ENCODE measurements at places on chromosomes 13 and 19.
A peak's percentile ranks its signal among the peaks of the same experiment; 100 is the strongest.

- no peak for DNase-seq
Measured at GRCh38 chr13:99075268-99076191, 97.7 kb upstream of the DOCK9 start.

GRCh38 chr13:94009701-94010100 lies 469.8 kb downstream of the DCT start:
- peak; percentile 35 for DNase-seq

GRCh38 chr13:72788831-72789230 lies 6.9 kb downstream of the PIBF1 start:
- no peak for DNase-seq

DNA sequence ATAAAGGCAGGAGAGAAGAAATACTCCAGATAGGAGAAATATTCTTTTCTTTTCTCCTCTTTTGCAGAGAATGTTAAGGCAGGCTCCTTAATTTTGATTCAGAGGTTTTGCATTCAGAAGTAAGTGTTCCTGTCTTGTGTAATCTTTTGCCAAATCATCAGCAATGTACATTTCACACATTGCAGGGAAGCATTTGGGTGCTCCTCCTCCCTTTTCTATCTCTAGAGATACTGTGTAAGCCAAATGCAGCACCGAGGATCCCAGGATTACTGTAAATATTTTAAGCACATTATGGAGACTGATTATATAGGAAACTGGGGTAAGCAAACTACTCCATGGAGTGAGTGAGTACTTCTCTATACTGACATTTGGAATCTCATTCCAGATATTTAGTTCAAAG lies 7.2 kb downstream of the ATP8A2 start:
- DNase-seq: no peak

- no peak for DNase-seq
Measured at GRCh38 chr19:15253061-15253460, 20.8 kb upstream of the EPHX3 start.

GRCh38 chr13:29936051-29936813 lies 85.8 kb upstream of the UBL3 start:
- no peak for DNase-seq

DNA sequence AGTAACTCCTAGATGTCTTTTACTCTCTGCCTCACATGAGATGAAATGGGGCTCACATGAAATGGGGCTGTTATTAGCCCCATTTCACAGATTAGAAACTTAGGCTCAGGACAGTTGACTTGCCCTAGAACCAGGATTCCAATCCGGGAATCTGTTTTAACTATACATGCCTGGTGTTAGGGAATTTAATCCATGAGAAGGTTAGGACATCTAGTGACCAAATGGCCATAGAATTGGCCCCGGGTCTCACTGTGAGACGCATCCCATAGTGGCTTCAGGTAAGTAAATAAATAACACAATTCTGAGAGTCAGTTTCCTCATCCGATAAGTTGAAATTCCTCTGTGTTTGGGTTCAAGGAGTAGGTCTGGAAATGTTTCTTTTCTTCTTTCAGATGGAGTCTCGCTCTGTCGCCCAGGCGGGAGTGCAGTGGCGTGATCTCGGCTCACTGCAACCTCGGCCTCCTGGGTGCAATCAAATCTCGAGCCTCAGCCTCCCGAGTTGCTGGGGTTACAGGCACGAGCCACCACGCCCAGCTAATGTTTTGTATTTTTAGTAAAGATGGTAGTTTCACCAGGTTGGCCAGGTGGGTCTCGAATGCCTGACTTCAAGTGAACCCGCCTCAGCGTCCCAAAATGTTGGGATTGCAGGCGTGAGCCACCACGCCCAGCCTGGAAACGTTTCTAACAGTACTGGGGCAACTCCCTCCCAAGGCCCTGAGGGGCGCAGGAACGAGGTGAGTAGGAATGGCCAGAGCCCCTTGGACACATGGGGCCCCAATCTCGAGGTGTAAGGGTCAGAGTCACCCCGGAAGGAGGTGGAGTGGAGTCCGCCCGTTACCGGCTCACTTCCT lies 1.2 kb upstream of the ZNF574 start:
- DNase-seq: no peak

- no peak for DNase-seq
Measured at GRCh38 chr19:30132343-30133075, 190.5 kb downstream of the URI1 start.

DNA sequence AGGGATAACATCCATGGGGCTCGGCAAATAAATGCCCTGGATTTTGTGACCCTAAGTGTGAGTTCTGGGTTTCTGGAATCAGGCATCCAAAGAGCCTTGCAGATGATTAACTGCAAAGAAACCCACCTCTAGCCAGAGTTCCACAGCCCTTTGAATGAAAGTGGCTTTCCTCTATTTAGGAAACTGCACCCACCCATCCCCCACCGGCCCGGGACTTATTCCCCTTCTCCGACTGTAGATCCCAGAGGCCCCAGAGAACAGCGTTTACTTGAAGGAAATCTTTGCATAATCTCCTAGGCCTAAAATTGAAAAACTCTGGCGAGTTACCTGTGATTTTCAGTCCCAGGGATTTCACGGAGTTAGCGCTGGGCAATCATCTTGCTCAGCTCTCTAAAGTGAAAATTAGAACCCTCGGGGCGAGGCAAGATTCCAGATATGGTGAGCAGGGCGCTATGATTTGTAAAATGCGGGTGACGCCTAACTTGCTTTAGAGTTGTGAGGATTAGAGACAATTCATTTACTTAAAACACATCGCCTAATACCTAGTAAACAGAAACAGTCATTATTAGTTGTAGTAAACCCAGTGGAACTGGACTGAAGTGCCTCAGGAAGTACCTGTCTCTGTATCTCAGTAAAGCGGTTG lies 9.4 kb downstream of the URAD start:
- DNase-seq: no peak

- DNase-seq: no peak
Measured at GRCh38 chr13:75812751-75813181, 176.6 kb downstream of the LMO7 start.

DNA sequence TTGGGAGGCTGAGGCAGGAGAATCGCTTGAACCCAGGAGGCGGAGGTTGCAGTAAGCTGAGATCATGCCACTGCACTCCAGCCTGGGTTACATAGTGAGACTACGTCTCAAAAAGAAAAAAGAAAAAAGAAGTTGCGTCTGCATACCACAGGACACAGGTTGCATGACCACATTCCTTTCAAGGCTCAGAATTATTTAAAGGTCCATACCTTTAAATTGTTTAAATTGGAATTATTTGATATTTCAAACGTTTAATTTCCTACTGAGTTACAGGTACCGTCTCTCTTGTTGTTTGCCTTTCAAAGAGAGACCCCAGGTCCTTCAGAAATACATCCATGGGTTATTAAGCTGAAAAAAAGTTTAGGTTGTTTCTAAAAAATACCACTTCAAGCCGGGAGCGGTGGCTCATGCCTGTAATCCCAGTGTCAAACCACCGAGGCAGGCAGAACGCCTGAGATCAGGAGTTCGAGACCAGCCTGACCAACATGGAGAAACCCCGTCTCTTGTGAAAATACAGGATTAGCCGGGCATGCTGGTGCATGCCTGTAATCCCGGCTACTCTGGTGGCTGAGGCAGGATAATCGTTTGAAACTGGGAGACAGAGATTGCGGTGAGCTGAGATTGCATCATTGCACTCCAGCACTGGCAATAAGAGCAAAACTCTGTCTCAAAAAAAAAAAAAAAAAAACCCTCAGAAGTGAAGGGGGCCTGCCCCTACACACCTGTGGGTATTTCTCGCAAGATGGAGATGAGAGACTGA lies 18.6 kb downstream of the ZNF816 start:
- no peak for DNase-seq

DNA sequence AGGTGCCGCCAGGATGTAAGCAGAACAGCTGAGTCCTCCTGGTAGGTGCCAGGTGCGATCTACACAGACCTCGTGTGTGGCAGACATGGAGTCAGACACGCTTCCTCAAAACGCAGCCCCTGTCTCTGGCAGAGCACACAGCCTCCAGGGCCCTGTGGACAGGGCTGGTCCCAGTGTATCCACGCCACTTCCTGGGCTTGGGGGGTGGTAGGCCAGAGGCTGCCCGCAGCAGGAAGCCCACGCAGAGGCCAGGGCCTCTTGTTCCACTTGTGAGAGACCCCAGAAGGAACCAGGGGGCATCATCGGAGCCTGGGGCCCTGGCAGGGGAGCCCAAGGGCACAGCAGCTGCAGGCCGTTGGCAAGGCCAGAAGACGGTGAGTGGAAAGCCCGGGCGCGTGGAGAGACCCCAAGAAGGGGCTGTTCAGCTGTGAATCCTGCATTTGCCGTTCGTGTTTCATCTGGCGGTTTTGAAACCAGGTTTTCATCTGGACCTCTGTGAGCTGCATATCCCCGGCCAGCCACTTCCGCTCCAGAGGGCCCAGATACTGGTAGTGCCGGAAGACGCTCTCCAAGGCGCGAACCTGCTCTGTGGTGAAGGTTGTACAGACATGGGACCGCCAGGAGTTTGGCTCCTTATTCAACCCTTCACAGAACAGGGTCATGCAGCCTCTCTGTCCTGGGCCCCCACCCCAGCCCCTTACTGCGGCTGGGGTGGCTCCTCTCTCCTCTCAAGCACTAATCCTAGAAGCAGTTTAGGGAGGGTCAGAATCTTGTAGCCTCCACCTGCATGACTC lies 25.1 kb upstream of the SLITRK1 start:
- no peak for DNase-seq

GRCh38 chr19:41521931-41522555 lies 53.9 kb upstream of the CEACAM21 start:
- DNase-seq: no peak

GRCh38 chr13:46032341-46032740 lies 20.2 kb downstream of the ZC3H13 start:
- no peak for DNase-seq

GRCh38 chr13:50588491-50589130 lies 254.9 kb downstream of the DLEU7 start:
- DNase-seq: no peak

DNA sequence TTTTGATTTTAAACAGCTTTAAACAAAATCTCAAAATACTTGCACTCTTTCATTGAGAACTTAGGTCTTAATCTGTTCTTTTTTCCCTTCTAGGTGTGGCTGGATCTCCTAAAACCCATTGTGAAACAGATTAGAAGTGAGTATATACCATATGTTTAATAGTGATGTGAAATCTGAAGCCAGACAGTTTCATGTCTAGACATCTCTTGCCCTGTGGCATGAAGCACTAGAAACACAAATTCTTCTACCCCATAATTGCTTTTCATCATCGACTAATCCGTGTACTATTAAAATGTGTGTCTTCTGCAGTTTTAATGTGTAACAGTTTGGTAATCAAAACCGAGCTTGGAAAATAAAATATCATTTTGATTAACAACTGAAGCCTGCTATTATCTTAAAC lies 188.2 kb upstream of the RNF113B start:
- DNase-seq: no peak

- no peak for DNase-seq
Measured at GRCh38 chr19:27759896-27760295, 1453.1 kb downstream of the UQCRFS1 start.

GRCh38 chr19:52691737-52692136 lies 43.1 kb downstream of the ZNF611 start:
- no peak for DNase-seq

- no peak for DNase-seq
Measured at GRCh38 chr19:13083627-13084026, 19.0 kb downstream of the LYL1 start.

- no peak for DNase-seq
Measured at GRCh38 chr13:73210218-73210883, 151.5 kb downstream of the KLF5 start.

DNA sequence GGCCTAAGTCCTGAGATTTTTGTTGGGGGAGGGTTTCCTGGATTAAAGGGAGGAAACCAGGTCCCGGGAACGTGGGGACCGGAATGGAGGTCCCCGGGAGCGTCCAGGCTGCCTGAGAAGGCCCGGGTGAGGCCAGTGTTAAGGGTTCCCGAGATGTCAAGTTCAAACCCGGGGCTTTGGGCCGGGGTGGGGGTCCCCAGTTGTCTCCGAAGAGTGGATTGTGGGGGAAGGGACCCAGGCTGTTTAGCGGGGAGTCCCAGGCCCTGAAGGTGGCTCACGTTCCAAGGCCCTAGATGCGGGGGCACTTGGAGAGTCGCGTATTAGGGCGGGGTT lies 262 bp downstream of the COX7A1 start:
- DNase-seq: no peak

DNA sequence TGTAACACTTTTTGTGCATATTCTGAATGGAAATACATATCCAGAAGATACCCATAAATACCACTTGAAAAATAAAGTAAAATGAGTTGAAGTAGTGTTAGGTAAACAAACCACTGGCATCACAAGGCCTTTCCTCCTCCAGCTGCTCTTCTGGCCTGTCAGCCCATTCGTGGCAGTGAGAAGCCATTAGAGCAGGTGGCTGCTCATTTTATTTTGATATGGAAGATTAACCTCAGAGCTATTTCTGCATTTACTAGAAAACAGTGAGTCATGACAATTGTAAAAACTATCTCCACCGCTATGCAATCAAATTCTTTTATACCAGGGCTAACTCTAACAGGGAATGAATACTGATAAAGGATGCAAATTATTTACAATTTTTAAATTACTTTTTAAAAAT lies 2898.1 kb downstream of the PCDH9 start:
- DNase-seq: no peak

- DNase-seq: no peak
Measured at GRCh38 chr13:112970552-112971287, 1.7 kb downstream of the MCF2L start.

GRCh38 chr13:50552424-50552966 lies 291.0 kb downstream of the DLEU7 start:
- DNase-seq: no peak

- no peak for DNase-seq
Measured at GRCh38 chr19:4456843-4457653, 546 bp downstream of the UBXN6 start.

DNA sequence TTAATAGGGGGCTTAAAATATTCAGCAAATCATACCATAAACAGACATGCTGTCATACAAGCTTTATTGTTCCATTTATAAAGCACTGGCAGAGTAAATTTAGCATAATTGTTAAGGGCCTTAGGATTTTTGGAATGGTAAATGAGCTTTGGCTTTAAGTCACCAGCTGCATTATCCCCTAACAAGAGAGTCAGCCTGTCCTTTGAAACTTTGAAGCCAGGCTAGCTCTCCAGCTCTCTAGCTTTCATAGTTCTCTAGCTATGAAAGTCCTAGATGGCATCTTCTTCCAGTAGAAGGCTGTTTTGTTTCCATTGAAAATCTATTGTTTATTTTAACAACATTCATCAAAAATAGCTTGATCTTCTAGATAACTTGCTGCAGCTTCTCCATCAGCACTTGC lies 420.8 kb upstream of the GPC6 start:
- DNase-seq: no peak

- no peak for DNase-seq
Measured at GRCh38 chr19:31271306-31271911, 77.8 kb downstream of the TSHZ3 start.

DNA sequence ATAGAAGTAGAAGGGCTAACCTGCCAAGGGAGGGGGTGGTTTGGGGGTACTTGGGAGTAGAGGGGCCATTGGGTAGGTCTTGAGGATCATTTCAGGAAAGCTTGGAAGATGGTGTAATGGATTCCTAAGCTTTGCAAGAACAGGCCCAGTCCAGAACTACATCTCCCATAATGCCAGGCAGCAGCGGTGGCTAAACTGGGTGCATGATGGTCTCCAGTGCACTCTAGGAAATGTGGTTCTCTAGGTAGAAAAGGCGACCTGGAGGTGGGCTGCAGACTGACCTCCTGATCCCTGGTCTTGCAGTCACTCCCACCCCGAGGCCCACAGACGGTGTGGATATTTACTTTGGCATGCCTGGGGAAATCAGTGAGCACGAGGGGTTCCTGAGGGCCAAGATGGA lies 3.8 kb downstream of the APLP1 start:
- DNase-seq: no peak

All from retinal pigment epithelial cell (primary cell).